ENCODE measurements at places on chromosomes 2 and 18.

DNA sequence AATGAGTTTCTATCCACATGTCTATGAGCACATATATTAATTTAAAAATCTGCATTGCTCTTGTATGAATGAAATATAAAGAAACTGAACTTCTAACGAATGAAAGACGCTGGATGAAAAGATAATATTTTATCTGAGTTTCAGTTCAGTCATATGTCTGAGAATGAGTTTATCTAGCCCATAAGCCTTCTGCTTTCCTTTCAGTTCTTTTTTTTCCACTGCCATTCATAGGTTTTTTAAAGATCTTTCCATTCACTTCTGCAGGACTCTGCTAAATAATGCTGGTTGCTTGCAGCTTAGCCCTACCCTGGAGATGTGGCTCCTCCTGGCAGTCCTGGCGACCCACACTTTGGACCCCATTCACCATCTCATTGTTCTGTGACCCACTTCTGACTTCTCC lies 109.0 kb downstream of the BCL2 start:
- no peak for DNase-seq

DNA sequence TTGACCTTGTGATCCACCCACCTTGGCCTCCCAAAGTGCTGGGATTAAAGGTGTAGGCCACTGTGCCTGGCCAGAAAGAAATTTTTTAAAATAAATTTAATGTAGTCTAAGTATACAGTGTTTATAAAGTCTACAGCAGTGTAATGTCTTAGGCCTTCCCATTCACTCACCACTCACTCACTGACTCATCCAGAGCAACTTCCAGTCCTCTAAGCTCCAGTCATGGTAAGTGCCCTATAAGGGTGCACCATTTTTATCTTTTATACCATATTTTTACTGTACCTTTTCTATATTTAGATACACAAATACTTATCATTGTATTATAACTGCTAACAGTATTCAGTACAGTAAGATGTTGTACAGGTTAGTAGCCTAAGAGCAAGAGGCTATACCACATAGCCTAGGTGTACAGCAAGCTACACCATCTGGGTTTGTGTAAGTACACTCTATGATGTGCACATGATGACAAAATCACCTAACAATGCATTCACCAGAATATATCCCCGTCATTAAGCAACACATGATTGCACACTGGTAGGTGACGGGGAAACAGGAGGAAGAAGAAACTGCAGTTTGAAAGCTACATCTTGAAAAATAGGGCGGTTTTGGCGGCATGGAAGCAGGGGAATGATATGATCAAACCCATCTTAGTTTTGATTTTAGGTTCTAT lies 105.1 kb upstream of the ITGB6 start:
- peak; percentile 71 for DNase-seq

- no peak for DNase-seq
Observed at GRCh38 chr2:70658476-70658875, 104.8 kb upstream of the TGFA start.

- DNase-seq: peak; percentile 45
Observed at GRCh38 chr2:127932199-127932876, 46.6 kb upstream of the AMMECR1L start.

DNA sequence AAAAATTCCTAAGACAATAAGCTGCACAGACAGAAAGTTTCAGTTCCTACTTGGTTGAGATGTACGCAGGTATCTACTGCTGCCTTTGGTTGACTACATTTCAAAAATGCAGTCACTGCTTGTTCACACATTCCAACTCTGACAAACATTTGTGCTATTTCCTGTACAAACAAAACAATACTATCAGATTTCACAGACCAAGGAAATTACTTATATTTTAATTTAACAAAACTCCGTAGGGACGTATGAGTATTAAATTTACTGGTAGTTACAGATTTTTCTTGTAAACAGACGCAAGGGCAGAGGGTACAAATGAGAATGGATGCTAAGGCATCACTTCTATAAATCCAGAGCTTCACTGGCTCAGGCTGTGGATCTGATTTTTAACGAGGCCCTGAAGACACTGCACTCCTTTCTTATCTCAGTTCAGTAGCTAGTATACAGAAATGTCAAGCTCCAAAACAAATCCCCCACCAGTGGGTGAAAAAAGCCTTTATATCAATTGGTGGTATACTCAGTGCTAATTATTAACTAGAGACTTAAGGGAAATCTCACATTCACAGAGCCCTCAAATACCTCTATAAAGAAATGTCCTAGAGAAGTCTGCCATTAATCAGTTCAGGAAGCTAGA lies 31.7 kb upstream of the TTC32 start:
- DNase-seq: peak; percentile 81

DNA sequence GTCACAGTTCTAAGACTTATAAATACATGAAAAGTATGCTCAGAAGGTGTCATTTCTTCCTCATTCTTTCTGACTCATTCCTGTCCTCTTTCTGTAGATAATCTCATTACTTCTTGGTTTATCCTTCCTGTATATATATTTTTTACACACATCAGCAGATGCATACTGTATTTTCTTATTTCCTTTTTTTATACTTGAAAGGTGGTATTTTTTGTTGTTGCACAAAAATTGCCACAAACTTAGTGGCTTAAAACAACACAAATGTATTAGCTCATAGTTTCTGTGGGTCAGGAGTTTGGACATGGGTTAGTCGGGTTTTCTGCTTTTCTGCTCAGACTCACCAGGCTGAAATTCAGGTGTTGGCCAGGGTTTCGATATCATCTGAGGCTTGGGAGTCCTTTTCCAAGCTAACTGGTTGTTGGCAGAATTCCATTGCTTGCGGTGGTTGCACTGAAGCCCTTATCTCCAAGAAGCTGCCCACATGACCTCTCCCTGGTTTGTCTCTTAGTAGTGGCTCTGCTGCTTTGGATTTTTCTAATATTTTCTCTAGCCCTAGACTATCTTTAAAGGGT lies 162.6 kb downstream of the FMNL2 start:
- DNase-seq: no peak

GRCh38 chr18:58576638-58577251 lies 52.1 kb downstream of the ALPK2 start:
- no peak for DNase-seq

- DNase-seq: peak; percentile 32
Observed at GRCh38 chr2:29016504-29016903, 35.4 kb downstream of the TOGARAM2 start.

DNA sequence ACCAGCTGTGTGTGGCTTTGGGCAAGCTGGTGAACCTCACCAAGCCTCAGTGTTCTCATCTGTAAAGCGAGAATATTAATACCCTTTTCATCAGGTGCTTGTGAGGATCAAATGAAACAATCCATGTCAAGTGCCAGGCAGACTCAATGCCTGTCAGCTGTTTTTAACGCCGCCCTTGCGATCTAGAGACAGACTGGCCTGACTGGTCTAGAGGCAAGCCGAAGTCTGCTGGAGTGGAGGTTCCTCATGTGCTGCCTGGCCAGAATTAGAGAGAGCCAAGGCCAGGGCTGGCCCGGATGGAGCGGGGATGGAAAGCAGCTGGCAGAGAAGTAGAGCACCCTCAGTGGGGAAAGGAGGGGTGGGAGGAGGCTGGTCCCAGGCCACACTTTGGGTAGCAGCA lies 74.5 kb upstream of the B3GNT7 start:
- DNase-seq: no peak

- no peak for DNase-seq
Observed at GRCh38 chr2:145123606-145124005, 603.7 kb upstream of the ZEB2 start.

DNA sequence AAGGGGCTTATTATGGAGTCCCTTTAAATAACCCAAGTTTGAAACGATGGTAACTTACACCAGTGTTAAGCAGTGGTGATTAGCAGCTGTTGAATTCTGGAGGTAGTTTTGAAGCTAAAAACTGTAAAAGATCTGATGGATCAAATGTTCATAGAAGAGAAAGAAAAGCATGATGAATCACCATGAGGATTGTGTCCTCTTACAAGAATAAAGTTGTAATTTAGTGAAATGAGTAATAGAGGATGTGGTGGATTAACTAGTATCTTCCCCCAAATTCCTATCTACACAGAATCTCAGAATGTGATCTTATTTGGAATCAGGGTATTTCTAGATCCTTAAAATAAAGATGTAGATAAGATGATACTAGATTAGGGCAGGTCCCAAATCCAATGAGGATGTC lies 1138.2 kb upstream of the TMEFF2 start:
- peak; percentile 68 for DNase-seq

DNA sequence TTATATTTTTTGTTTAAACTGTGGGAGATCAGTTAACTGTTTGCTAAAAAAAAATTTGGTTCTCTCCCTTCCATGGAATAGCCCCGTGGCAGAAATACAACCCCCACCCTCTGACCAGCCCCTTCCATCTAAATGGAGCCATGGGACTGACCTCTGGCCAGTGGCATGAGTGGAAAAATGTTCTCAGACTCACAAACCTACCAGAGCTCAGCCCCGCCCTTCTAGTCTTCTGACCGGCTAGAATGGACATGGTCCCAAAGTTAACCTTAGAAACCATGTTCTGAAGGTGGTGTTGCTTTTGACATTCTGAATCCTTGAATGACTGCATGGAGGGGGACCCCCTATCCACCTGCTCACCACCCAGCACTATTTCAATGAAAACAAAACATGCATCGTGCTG lies 1.3 kb upstream of the CHRNA1 start:
- DNase-seq: no peak

GRCh38 chr2:169693360-169693759 lies 845 bp downstream of the CFAP210 start:
- DNase-seq: no peak

DNA sequence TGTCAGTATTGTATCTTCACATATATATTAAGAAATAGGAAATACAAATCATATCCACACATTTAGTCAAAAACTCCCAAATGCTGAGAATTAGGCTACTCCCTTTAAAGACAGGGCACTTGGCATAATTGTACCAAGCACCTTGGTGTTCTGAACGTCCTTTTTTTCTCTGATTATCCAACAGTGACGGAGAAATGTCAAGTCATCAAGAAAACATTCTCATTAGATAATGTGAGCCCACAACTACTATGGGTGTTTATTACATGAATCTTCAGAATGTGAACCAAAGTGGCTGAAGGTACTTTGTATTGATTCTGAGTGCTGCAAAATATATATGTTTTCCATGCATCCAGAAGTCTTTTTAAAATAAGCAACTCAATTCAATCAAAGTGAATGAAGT lies 83.8 kb downstream of the PSMG2 start:
- DNase-seq: no peak

- DNase-seq: no peak
Observed at GRCh38 chr2:105412584-105412983, 13.7 kb upstream of the FHL2 start.

GRCh38 chr2:74584088-74584645 lies 29.6 kb downstream of the DOK1 start:
- DNase-seq: peak; percentile 66

DNA sequence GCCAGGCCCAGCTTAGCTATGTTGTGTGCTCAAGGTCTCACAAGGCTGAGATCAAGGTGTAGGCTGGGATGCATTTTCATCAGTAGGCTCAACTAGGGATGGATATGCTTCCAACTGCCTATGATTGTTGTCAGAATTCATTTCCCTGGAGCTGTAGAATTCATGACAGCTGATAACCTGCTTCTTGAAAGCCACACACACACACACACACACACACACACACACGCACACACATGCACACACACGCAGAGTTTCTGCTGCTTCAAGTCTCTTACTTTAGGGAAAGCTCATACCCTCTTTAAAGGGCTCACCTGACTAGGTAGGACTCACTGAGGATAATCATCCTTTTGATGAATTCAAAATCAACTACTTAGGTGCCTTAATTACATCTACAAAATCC lies 8.2 kb upstream of the VPS4B start:
- no peak for DNase-seq

DNA sequence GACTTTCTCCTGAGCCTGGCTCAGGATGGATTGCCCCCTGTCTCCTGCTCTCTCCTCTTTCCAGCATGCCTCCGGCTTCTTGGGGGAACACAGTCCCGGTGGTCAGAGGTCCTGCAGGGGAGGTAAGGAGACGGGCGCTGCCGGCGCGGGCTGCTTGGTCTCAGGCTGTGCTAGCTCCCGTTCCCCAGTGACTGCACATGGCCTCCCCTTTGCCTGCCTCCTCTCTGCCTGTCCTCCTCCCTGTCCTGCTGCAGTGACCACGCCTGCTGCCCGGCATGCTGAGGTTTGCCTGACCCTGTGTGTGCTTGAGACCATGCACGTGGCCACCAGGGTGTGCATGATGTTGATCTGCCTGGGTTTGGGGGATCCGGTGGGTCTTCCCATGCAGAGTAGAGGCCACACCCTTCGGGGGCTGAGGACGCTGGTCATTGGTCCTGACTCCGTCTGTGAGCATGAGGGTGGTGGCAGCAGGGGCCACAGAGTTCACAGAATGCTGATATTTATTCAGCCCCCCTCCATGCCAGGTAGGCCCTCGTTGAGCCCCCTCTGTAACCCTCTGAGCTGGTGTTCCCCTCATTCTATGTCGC lies 42.9 kb upstream of the MCFD2 start:
- DNase-seq: no peak

Data from fibroblast of skin of back (primary cell).